ENCODE measurements at places on chromosomes 12 and 14.

- no peak for DNase-seq
Measured at GRCh38 chr14:75577090-75577489, 1.3 kb upstream of the FLVCR2 start.

DNA sequence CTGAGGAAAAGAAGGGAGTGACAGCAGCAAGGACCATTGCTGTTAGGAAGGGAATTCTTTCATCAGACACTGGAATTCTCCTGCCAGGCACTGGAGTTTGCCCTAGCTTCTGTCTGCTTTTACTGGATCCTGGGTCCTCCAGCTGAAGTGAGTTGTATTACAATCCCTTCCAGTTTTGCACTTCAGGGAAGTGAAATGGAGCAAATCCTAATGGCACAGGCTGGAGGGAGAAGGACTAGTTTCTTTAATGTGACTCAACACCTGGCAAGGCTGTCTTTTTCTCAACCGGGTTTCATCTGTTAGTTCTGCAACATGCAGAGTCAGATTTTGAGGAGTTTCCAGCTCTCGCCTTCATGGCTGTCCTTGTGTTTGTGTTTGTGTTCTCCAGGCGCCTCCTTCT lies 45.8 kb downstream of the ETV6 start:
- DNase-seq, result no peak

DNA sequence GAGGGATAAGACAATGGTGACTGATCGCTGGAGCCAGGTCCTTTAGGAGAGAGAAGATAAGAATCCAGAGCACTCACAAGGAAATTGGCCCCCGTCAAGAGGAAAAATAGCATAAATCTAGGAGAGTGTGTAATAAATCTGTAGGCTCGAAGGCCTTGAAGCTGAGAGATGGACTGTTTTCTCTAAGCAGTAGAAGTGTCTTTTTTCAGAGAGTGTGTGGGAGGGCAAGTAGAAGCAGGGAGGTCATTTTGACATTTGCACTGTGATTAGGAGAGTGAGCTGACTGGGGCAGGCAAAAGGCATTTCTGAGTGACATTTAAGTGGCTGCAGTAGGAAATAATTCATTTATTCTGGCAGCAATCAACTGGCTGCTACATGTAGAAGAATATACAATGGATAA lies 78.0 kb upstream of the DDHD1 start:
- no peak for DNase-seq

DNA sequence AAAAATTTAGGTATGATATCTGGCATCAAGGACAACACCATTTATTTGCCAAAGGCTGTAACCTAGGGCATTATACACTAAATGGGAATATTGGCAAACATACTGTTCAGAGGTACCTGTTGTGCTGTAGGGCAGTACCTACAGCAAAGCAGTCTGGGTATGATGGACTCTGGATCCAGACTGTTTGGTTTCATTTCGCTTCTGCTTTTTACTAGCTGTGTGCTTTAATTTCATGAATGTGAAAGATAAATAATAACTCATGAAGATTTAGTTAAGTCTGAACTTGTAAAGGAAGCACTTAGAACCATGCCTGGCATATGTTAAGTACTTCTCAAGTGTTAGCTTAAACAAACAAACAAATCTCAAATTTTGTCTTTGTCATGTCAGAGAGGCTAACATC lies 17.7 kb upstream of the SLC38A2 start:
- DNase-seq, result no peak

DNA sequence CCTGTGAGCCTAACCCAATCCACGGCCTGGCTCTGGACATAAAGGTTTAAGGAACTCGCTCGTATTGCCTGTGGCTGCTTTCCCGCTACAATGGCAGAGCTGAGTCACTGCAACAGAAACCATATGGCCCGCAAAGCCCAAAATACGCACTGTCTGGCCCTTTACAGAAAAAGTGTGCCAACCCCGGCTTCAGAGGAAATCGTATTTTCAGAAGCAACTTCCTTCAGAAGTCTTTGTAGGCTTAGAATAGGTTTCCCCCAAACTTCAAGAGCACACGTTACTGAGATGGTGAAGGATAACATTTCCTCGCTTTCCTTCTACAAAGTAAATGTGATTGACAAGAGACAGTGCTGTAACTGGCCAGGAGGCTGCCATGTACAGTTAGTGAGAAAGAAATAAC lies 34.8 kb upstream of the TESC start:
- no peak for DNase-seq

DNA sequence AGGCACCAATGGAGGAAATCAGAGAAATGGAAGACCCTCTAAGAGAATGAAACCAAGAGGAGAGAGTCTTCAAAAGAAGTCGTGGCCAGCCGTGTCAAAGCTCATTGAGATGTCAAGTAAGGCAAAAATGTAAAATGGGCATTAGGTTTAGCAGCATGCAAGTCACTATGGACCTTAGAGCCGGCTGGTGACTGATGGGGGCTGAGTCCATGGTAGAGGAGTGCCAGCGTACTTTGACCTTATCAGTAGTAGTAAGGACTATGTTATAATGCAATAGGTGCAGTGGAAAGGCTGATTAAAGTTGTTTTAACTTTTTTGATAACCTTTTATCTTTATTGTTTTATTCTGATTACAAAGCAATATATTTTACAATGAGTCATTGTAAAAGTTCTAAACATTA lies 66.5 kb downstream of the ANO6 start:
- no peak for DNase-seq

DNA sequence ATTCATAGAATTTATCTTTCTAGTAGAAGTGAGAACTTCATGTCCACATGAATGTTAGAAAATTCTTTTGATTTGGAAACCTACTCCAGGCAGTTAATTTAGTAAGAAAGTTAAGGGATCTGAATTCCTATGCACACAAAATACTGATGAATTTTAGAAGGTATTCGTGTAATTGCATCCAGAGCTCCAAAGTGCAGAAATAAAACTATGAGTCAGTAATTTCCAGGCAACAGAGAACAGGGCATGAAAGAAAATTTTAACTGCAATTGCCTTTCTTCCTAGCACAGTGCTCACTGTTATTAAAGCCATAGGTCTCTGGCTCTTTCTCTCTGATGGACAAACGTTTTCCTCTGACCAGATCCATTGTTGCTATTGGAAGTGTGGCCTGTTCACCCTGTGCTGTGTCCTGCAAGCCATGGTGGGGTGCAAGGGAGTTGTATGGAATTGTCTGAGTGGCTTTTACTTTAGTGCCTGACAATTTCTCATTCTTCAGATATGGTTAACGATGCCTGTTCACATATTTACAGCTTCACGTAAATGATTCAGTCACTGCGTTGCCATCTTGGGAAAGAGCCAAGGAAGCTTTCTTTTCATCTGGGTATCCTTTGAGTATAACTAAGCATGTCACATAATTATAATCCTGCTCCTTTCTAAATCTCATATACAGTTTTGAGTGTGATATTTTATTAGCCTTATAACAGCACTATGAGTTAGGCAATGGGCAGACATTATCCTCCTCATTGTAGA lies 145.1 kb downstream of the ACSS3 start:
- DNase-seq, result no peak

DNA sequence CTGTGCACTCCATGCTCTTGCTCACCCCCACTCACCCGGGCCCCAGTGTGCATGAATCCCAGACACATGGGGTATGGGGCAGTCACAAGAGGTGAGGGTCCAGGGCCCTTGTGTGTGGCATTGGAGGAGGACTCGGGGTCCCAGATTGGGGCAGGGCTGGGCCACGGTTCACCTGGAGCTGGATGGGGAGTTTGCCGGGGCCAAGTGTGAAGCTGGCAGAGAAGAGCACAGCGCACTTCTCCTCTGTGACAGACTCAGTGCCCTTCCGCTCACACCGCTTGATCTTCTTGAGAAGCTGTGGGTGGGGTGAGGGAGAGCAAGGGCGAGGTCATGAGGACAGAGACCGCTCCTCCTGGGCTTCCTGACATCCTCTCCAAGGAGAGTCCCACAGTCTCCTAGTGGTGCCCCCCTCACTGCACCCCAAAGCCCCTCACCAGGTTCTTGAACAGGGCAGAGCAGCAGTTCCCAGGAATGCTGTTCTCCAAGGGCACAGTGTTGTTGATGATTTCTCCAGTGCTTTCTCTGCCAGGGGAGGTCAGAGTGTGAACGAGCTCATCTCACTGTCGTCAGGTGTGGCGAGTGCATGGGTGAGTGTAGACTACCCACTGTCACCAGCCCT lies 6.8 kb downstream of the STAT6 start:
- DNase-seq, result no peak
